ENCODE measurements at places on chromosomes 7 and 10.

GRCh38 chr7:117086788-117087187, 133.5 kb downstream of the ST7 start:
- no peak for DNase-seq

- DNase-seq, result peak; percentile 60
Observed at GRCh38 chr7:84297616-84298015, 103.0 kb upstream of the SEMA3A start.

DNA sequence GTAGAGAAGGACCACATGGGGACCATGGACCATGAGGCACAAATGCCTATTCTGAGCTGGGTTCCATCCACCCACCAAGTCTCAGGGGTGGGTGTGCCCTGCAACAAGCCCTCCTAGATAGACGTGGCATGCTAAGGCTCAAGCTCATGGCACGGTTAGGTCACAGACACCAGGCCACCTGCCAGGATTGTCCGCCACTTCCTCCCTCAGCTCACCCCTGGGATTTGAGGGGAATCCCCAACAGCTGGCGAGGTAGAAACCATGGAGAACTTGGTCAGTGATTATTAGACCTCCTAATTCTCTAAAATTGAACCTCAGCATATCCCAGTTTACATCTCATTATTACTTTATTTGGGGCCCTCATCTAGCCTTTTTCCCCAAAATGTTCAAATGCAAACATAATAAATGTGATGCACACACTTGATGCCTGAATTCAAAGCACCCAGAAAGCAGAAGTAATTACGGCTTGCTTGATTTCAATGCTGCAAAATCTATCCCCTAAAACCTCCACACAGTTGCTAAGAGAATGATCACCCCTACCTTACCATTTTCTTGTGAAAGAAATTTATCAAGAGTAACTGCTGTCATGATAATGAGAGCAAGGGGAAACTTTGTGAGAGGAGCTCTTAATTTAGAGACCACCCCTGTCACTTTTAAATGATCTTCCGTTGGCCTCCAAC, 366.6 kb upstream of the PFKP start:
- no peak for DNase-seq

- peak; percentile 5 for DNase-seq
Observed at GRCh38 chr7:34991938-34992840, 45.1 kb downstream of the DPY19L1 start.

GRCh38 chr7:157339777-157340677, 3.2 kb downstream of the DNAJB6 start:
- peak; percentile 83 for DNase-seq

GRCh38 chr10:78066728-78067430, 33.2 kb downstream of the RPS24 start:
- no peak for DNase-seq

GRCh38 chr7:148962823-148963582, 65.3 kb downstream of the PDIA4 start:
- peak; percentile 90 for DNase-seq

GRCh38 chr7:70645876-70646351, 486.0 kb upstream of the GALNT17 start:
- DNase-seq, result no peak

DNA sequence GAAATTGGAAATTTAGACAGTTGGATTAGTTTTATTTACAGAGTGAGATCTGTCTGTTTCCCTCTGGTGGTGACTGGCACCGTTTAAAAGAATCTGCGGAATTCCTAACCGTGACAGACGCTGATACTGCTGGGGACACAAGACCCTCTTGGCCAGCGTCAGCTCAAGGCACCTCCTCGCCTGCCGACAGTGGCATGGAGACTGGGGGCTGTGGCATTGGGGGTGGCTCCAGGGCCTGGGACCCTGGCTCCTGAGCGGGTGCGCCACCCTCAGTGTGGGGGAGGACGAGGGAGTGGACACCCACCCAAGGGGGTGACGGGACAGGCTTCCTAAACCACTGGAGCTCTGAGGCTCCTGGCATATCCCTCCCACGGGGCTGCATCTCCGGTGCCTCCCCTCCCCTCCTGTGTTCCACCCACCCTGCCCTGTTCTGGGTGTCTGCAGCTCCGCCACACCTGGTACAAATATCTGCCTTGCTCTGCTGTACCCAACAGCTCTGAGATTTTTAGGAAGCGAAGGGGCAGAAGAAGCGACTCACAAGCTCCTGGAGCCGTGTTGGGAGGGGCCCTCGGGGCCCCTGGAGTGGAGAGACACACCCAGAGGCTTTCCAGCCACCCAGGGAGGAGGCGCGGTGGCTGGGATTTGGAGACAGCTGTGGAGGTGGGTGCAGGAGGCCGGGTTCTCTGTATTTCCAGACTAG, 178.7 kb downstream of the DNAJB6 start:
- DNase-seq, result no peak

DNA sequence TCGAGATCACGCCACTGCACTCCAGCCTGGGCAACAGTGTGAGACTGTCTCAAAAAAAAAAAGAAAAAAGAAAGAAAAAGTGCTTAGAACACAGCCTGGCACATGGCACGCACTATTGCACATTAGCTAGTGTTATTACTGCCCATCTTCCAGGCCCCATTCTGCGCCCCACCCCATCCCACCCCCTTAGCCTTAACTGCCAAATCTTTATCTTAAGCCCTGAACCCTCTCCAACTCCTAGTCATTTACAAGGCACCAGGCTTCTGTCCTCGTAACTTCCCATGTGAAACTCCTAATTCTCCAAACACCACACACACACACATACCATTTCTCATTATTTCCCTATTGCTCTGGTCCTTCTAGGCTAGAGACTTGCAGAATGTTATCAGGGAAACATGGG, 4.8 kb downstream of the FRAT2 start:
- no peak for DNase-seq

- DNase-seq, result no peak
Observed at GRCh38 chr7:84022009-84022408, 172.6 kb downstream of the SEMA3A start.
